ENCODE measurements at places on chromosomes 16 and 17.

- no peak for DNase-seq
These were observed 402.2 kb upstream of the SALL1 start for GRCh38 chr16:51553314-51553713.

GRCh38 chr17:703081-703875 is 11.4 kb downstream of the VPS53 start:
- DNase-seq = no peak

GRCh38 chr16:28958216-28958615 is 7.5 kb downstream of the NFATC2IP start:
- DNase-seq = no peak

GRCh38 chr17:74604761-74605160 is 12.7 kb upstream of the CD300LD start:
- DNase-seq = no peak

DNA sequence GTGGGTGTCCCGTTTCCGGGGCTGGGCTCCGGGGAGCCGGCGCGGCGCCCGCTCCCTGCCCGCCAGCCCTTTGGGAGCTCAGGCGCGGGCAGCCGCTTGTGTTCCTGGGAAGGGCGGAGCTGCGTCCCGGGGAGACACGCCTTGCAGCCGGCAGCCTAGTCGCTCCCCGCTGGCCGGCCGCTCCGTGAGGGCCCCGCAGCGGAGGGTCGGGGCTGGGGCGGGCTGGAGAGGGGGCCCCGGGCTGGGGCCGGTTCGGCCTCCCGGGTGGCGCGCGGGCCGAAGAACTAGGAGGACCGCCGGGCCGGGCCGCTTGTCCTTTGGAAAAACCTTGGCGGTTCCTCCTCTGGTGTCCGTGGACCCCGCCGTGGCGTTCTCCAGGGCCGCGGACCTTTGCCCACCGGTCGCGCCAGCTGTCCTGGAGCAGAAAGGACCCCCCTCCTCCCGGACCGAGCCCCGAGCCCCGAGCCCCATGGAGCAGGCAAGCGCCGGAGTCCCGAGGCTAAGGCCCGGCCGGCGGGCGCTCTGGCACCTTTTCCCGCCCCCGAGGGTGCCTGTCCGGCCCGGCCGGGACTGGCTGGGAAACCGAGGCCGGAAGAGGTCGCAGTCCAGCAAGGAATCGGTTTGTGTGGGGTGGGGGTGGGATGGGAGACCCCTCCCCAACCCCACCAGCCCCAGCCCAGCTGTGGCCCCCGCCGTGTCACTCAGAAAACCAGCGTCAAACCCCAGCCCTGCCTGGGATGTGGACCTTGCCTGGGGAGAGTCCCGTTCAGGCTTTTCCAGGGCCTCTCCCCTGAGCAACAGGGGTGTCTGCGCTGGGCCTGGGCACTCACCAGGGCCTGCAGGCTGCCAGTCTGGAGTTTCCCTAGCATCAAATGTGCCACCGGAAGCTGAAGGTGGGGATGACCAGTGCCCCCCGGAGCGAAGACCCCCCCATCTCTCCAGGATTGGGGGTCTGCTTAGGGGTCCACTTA is 6.8 kb upstream of the TBC1D3B start:
- peak; percentile 86 for DNase-seq

GRCh38 chr16:72210555-72210954 is 38.6 kb upstream of the PMFBP1 start:
- no peak for DNase-seq

DNA sequence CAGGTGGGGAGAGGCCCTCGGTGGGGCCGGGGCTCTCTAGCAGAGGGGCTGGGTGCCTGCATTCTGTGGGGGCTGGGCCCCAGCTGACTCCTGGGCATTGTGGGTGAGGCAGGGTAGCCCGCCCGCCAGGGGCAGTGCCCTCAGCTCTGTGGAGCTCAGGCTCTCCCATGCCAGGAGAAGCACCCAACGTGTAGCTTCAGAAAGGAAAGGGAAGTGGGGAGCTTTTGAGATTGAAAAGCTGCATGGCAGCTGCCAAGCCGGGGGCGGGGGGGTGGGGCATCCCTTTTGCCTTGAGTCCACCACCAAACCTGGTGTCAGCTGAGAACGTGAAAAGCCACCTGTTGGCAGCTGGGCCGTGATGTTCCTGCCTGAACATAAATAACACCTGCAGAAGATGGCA is 192.1 kb upstream of the CIBAR2 start:
- DNase-seq = no peak

- DNase-seq = no peak
These were observed 13.0 kb downstream of the GUCY2D start for GRCh38 chr17:8015236-8015956.

Data from left hindlimb (tissue), 1 donor.